ENCODE measurements at places on chromosomes 6 and 20.

GRCh38 chr6:73680289-73680918 lies 15.6 kb upstream of the CD109 start:
- no peak for DNase-seq

DNA sequence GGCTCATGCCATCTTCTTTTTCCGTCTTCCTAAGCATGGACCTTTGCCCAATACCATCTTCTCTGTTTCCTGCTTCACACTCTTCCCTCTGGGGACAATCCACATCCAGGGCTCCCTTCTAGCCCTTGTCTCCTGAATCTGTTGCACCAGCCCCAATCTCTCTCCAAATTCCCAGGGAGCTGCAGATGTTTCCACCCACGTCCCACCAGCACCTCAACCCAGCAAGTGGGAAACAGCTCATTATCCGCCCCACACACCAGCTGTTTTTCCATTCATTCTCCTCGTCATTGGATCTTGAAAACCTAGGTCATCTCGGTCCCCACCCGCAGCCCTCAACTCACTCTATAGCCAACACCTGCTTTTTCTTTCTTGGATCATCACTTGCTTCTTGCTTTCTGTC lies 185.0 kb upstream of the CDYL start:
- DNase-seq: no peak

DNA sequence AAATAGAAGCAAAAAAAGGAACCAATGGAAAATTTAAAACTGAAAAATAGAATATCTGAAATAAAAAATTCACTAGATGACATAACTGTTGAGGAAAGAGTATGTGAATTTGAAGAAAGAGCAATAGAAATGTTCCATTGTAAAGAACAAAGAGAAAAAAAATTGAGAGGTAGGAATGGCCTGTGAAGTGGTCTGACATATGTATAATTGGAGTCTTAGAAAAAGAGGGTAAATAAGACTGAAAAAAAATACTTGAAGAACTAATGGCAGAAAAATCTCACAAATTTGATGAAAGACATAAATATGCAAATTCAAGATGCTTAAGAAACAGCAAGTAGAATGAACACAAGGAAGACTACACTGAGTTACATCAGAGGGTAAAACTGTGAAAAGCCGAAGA lies 93.4 kb downstream of the QKI start:
- no peak for DNase-seq

DNA sequence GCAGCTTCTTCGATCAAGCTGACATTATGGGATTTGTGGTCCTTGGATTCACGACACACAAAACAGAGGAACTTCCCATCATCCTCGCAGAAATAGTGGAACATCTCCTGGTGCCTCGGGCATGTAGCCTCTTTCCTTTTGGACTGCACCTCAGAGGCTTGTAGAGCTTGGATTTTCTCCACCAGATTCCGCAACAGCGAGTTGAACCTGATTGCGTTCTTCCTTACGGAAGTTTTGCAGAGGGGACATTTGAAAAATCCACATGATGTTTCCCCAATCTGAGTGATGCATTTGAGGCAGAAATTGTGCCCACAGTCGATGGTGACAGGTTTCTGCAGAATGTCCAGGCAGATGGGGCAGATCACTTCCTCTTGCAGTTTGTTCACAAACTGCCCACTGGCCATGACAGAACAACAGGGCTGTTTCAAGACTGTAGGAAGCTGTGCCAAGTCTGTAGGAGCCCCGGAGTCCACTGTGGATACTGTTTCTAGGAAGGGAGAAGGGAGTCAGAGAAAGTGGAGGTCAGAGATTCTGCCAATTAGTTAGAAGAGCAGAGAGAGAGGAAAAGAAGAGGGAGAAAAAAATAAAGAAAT lies 392 bp downstream of the TRIM31 start:
- DNase-seq: no peak

DNA sequence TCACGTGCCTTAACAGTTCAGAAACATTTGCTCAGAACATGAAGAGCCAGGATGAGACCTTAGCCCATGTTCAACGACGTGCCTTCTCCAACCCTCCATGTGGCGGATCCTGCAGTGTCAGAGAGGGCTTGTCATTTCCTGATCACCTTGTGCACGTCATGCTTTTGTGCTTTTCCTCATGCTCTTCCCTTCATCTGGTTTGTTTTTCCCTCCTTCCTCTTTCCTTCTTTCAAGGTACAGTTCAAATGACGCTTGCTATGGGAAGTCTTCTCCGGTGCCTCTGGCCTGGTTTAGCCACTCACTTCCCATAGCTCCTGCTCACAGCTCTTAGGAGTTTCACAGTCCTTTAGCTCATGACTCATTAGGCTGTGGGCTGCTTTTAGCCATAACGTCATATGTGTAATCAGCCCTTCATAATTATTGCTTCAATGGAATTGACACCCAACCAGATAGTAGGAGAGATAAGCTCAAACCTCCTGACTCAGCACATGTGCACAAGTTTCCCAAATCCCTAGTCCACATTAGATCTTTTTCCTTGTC lies 102.7 kb upstream of the CNKSR3 start:
- no peak for DNase-seq

- no peak for DNase-seq
Observed at GRCh38 chr20:10682939-10683338, 9.1 kb upstream of the JAG1 start.

Measured in aorta (tissue), 5 donors.